ENCODE measurements at places on chromosomes 1 and 21. TPM values are rescaled to one million over a fixed set of nuclear protein-coding genes. Genes with fewer than 3 reads are reported as not detected.

- H3K36me3 ChIP-seq = no peaks in the 10 kb centered on the region
- H3K27ac ChIP-seq = no peak within 1 kb of the TSS
- no peaks in the 10 kb centered on the region for H3K4me1 ChIP-seq
- peak; percentile 74 for DNase-seq
- no peaks in the 10 kb centered on the region for H3K27me3 ChIP-seq
- H3K4me3 ChIP-seq = peak within 1 kb of the TSS; percentile 81
These were observed at the start of gene FAM89A for GRCh38 chr1:231040019-231040799. Gene FAM89A, minus strand, starts transcription at chr1:231040254. Its CDS starts 43 bp downstream, at chr1:231040211.

DNA sequence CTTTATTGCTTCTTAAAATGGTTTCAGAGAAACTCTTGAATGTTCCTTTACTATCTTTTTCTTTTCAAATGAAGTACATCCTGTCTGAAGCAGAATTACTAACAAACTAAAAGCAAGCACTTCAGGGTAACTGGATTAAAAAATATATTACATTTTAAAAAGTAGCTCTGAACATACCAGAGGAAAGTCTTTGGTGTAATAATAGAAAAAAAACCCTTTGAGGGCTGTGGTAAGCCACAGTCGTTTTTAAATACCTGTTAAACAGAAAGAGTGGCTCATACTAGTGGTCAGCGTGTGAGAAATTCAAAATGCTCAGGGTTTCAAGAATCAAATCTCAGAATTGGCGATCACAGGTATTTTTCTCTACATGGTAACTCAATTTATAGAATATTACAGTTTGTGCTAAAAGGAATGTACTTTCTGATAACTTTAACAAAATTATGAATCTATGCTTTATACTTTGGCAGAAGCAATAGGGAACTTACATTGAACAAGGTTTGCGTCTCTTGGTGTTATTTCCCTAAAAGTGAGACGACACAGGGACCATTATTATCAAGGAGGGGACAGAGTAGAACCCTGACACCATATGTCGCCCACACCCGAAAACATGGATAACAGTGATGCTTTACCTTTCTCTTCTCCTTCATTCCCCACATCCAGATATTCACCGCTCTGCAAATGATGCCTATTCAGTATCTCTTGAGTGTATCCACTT is 97.0 kb upstream of the DPH5 start:
- no peak overlapping the region for H3K4me3 ChIP-seq
- no peaks in the 10 kb centered on the region for H3K4me1 ChIP-seq
- no peaks in the 10 kb centered on the region for H3K27me3 ChIP-seq
- no peak overlapping the region for H3K27ac ChIP-seq
- H3K36me3 ChIP-seq = no peaks in the 10 kb centered on the region

Gene TNFSF18
- not detected for total RNA-seq

GRCh38 chr21:37195059-37195458 is 72.1 kb downstream of the VPS26C start:
- H3K27ac ChIP-seq = no peak overlapping the region
- no peak for DNase-seq
- no peak overlapping the region for H3K4me3 ChIP-seq
- H3K36me3 ChIP-seq = no peaks in the 10 kb centered on the region
- H3K27me3 ChIP-seq = no peaks in the 10 kb centered on the region

- no peaks in the 10 kb centered on the region for H3K4me1 ChIP-seq
- H3K36me3 ChIP-seq = no peaks in the 10 kb centered on the region
- H3K27me3 ChIP-seq = no peaks in the 10 kb centered on the region
- no peak for DNase-seq
- no peak overlapping the region for H3K4me3 ChIP-seq
- peak overlapping the region; percentile 34 for H3K27ac ChIP-seq
These were observed 553.0 kb downstream of the SMYD3 start for GRCh38 chr1:245953876-245954660.

Gene ENAH
- 43.5 TPM for total RNA-seq

Gene UTS2
- not detected for total RNA-seq

Gene CYP4X1
- 1.7 TPM for total RNA-seq

- H3K27me3 ChIP-seq = no peaks in the 10 kb centered on the region
- no peak overlapping the region for H3K27ac ChIP-seq
- peaks cover 15% of the 10 kb centered on the region for H3K4me1 ChIP-seq
- H3K36me3 ChIP-seq = no peaks in the 10 kb centered on the region
- H3K4me3 ChIP-seq = no peak overlapping the region
These were observed 2.0 kb upstream of the RCC2 start for GRCh38 chr1:17441265-17441992.

DNA sequence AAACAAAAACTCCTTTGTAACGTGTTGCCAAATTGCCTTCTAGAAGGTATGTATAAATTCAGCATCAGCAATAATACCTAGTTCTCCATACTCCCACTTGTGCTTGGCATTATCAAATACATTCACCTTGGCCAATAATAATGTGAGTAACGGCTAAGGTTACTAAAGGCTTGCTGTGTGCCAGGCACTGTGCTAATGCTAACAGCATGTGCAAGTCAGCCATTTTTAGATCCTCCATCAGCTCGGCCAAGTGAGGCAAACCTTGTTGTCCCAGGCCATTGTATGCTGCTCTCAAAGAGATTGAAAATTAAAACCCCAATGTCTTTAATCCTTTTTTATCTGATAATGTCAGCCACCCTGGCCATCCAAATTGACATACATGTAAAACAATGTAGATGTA is 48.1 kb downstream of the STYXL2 start:
- no peak overlapping the region for H3K4me3 ChIP-seq
- no peaks in the 10 kb centered on the region for H3K27me3 ChIP-seq
- H3K27ac ChIP-seq = no peak overlapping the region
- DNase-seq = no peak
- no peaks in the 10 kb centered on the region for H3K4me1 ChIP-seq
- H3K36me3 ChIP-seq = no peaks in the 10 kb centered on the region

DNA sequence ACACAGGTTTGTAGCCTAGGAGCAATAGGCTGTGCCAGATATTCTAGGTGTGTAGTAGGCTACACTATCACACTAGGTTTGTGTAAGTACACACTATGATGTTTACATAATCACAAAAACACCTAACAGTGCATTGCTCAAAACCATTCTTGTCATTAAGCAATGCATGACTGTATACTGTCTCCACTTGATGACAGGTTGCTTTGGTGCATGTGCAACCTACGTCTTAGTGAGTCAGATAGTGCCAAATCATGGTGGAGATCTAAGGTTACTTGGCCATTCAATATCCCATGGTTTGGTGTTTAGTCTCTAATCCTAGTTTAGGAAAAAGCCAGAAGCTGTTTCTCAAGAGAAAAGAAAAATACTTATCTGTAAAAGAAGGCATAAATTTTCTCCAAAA is 181.1 kb downstream of the KCNK2 start:
- no peak overlapping the region for H3K4me3 ChIP-seq
- H3K4me1 ChIP-seq = no peaks in the 10 kb centered on the region
- no peaks in the 10 kb centered on the region for H3K36me3 ChIP-seq
- no peaks in the 10 kb centered on the region for H3K27me3 ChIP-seq
- no peak for DNase-seq

DNA sequence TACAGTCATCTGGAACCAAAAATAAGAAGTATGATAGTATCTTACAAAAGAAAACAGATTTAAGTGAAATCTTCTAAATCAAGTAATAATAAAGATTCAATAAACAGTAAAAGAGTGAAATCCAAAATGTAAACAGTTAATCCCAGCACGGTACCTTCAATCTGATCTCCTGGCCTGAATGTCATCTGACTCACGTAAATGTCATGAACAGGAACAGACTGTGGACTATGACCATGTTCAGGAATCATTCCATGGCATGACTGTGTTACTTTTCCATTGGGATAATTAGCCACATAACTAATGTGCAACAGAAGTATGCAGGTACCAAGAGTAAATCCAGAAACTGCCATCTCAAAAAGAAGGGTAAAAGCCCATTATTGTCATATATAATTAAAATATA is 18.0 kb downstream of the FRRS1 start:
- no peaks in the 10 kb centered on the region for H3K27me3 ChIP-seq
- no peaks in the 10 kb centered on the region for H3K4me1 ChIP-seq
- DNase-seq = no peak
- H3K27ac ChIP-seq = no peak overlapping the region
- no peak overlapping the region for H3K4me3 ChIP-seq
- H3K36me3 ChIP-seq = no peaks in the 10 kb centered on the region

- no peaks in the 10 kb centered on the region for H3K27me3 ChIP-seq
- H3K4me1 ChIP-seq = no peaks in the 10 kb centered on the region
- DNase-seq = no peak
- no peak overlapping the region for H3K27ac ChIP-seq
These were observed 42.6 kb downstream of the FAF1 start for GRCh38 chr1:50917138-50918137.

DNA sequence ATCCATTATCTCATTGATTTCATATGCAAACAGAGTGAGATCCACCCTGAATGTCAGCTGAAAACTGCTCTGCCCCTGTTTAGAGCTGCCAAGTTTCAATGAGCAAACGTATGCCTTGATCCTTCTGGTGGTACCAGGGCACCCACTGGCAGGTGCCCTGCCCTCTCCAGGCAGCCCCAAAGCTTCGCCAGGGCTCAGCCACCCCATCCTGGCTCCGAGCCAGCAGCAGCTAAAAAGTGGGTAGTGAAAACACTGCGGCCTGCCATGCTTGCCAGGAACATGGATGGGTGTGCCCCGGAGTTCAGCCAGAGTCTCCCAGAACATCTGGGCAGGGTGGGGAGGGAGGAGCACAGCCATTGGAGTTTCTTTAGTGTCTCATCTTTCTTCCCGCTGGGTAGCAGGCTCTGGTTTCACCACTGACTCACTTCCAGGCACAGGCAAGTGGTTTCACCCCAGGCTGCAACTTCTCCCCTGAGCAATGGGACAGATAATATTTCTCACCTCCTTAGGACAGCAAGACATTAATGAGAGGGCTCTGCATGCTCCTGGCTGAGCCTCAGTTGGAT is 8.1 kb upstream of the LMX1A start:
- no peak overlapping the region for H3K27ac ChIP-seq
- H3K36me3 ChIP-seq = no peaks in the 10 kb centered on the region
- H3K4me3 ChIP-seq = no peak overlapping the region
- no peaks in the 10 kb centered on the region for H3K27me3 ChIP-seq
- H3K4me1 ChIP-seq = no peaks in the 10 kb centered on the region

Gene ZBTB18
- 23.8 TPM for total RNA-seq

Gene JMJD4
- 9.0 TPM for total RNA-seq

GRCh38 chr1:31762726-31763670 is 1.1 kb downstream of the ADGRB2 start:
- peak; percentile 56 for DNase-seq
- no peak overlapping the region for H3K27ac ChIP-seq
- H3K4me3 ChIP-seq = peak overlapping the region; percentile 38
- H3K36me3 ChIP-seq = no peaks in the 10 kb centered on the region

DNA sequence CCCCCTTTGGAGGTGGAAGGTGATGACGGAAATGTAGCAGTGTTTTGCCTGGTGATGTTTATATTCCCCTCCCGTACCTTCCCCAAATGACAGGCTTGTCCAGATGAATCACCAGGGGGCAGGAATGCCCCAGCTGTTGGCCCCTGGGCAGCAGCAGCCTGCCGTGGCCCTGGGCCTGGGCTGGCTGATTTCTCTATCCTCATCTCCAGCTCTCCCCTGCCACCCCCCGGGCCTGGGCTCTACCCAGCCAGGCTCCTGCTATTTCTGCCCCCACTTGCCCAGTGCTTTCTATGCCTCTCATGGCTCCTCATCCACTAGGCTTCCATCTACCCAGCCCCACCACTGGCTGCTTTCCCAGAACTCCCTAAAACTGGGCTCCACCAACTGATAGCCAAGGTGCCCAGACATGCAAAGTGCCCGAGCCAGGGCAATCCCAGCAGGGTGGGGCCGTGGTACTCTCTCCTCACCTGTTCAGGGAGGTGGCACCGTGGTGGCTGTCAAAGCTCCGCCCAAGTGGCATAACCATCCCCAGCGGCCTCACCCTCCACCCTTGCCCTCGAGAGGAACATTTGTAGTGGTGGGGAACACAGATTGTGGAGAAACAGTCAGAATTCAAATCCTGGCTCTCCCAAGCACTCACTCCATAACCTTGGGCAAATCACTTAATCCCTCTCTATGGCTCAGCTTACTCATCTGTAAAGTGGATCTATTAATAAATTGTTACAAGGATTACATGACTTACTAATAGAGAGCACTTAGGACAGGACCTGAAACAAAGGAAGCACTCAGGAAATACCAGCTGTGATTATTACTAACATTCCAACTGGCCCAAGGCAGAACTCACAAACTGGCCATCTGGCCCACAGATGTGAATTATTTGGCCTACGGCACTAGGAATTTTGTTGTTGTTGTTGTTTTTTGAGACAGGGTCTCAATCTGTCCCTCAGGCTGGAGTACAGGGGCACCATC is 12.8 kb upstream of the ECE1 start:
- peak; percentile 85 for DNase-seq
- peak overlapping the region; percentile 21 for H3K27ac ChIP-seq
- H3K36me3 ChIP-seq = no peaks in the 10 kb centered on the region
- H3K4me3 ChIP-seq = no peak overlapping the region

Gene EXTL1
- total RNA-seq = 0.05 TPM

DNA sequence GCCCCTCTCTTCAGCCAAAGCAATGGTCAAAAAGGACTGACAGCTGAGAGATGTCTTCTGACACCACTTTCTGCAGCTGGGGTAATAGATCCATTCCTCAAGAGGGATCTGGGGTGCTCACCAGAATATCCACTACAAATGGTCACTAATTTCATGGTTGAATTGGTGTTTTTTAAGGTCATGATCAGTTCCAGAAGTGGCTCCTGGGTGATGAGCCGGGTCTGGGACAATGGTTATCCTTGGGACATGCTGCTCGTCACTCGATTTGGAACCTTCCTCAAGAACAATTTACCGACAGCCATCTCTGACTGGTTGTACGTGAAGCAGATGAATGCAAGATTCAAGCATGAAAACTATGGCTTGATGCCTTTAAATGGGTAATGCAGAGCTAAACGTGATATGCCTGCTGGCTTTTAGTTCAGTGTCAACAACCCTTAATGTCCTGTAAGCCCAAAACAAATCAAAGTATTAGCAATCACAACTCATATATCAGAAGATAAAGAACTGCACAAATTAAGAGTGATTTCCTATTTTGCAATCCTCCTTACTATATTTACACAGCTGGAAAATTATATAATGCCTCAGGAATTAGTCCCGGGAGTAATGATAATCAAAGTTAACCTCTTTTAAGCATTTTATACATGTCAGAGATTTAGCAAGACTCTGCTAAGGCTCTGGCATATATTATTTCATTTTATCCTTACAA is 20.1 kb downstream of the FMO3 start:
- H3K4me3 ChIP-seq = no peak overlapping the region
- no peaks in the 10 kb centered on the region for H3K27me3 ChIP-seq
- no peak overlapping the region for H3K27ac ChIP-seq
- no peaks in the 10 kb centered on the region for H3K36me3 ChIP-seq

Gene RNU1-3
- 2,517 TPM for total RNA-seq

Gene KLHL20
- 22.5 TPM for total RNA-seq

All from colonic mucosa (tissue), 4 donors.